T-helper 17 cell (primary cell): ENCODE measurements at places on chromosomes 2 and 18. TPM values are rescaled to one million over a fixed set of nuclear protein-coding genes. Genes with fewer than 3 reads are reported as not detected.

- no peaks in the 10 kb centered on the region for H3K36me3 ChIP-seq
- no peak overlapping the region for H3K4me3 ChIP-seq
- H3K27me3 ChIP-seq, result peaks cover 72% of the 10 kb centered on the region
- H3K4me1 ChIP-seq, result no peaks in the 10 kb centered on the region
These were observed 12.3 kb downstream of the LIMS2 start for GRCh38 chr2:127662937-127663565.

GRCh38 chr2:140013545-140014203 lies 1233.5 kb upstream of the NXPH2 start:
- no peaks in the 10 kb centered on the region for H3K4me1 ChIP-seq
- H3K27ac ChIP-seq, result no peak overlapping the region
- H3K36me3 ChIP-seq, result no peaks in the 10 kb centered on the region
- no peak for DNase-seq
- H3K4me3 ChIP-seq, result no peak overlapping the region
- H3K27me3 ChIP-seq, result no peaks in the 10 kb centered on the region

DNA sequence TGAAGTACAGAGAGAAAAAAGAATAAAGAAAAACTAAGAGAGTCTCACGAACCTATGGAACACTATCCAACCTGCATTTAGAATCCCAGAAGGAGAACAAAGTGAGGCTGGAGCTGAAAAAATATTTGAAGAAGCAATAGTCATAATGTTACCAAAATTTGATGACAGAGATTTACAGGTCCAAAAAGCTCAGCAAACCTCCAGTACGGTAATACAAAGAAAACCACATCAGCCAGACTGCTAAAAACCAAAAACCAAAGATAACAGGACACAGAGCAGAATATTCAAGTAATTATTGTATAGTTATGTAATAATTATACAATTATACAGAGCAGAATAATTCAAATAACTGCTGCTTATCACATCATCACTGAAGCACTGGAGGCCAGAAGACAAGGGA lies 23.7 kb downstream of the ATL2 start:
- DNase-seq, result no peak
- peaks cover 2% of the 10 kb centered on the region for H3K36me3 ChIP-seq
- H3K27ac ChIP-seq, result peak overlapping the region; percentile 27
- H3K4me3 ChIP-seq, result peak overlapping the region; percentile 82

GRCh38 chr2:4258563-4258962 lies 555.2 kb downstream of the DCDC2C start:
- H3K36me3 ChIP-seq, result no peaks in the 10 kb centered on the region
- H3K27me3 ChIP-seq, result no peaks in the 10 kb centered on the region
- no peak for DNase-seq

GRCh38 chr2:99593692-99594427 lies 104.0 kb upstream of the REV1 start:
- no peaks in the 10 kb centered on the region for H3K36me3 ChIP-seq
- DNase-seq, result no peak
- peaks cover 2% of the 10 kb centered on the region for H3K4me1 ChIP-seq
- H3K27ac ChIP-seq, result no peak overlapping the region

GRCh38 chr2:224997802-224998201 lies 44.5 kb downstream of the DOCK10 start:
- H3K4me1 ChIP-seq, result peaks cover 57% of the 10 kb centered on the region
- H3K27ac ChIP-seq, result peak overlapping the region; percentile 77
- H3K4me3 ChIP-seq, result no peak overlapping the region

DNA sequence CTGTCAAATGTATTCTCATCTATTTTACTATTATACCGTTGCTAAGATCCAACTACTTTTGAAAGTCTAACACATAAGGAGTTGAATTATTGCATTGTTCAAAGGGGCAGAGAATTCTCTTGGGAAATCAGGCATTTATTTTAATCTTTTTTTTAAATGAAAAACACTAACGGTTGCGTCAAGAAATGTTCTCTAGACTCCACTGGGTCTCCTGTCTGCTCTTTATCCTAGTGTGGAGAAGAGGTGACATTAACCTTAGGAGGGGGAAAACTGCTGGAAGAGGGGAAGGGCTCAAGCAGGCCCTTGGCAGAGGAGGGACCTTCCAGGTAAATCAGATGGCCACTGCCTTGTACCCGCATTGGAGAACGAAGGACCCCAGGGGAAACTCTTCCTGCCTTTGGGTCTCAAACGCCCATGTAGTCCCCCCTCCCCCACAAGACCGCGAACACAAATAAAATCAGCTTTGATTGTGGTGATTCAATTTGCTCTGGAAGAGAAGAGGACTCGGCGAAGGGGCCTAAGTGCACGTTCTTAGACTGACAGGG lies 1.1 kb upstream of the APCDD1 start:
- DNase-seq, result no peak
- peaks cover 3% of the 10 kb centered on the region for H3K36me3 ChIP-seq
- no peaks in the 10 kb centered on the region for H3K4me1 ChIP-seq
- no peak overlapping the region for H3K4me3 ChIP-seq

DNA sequence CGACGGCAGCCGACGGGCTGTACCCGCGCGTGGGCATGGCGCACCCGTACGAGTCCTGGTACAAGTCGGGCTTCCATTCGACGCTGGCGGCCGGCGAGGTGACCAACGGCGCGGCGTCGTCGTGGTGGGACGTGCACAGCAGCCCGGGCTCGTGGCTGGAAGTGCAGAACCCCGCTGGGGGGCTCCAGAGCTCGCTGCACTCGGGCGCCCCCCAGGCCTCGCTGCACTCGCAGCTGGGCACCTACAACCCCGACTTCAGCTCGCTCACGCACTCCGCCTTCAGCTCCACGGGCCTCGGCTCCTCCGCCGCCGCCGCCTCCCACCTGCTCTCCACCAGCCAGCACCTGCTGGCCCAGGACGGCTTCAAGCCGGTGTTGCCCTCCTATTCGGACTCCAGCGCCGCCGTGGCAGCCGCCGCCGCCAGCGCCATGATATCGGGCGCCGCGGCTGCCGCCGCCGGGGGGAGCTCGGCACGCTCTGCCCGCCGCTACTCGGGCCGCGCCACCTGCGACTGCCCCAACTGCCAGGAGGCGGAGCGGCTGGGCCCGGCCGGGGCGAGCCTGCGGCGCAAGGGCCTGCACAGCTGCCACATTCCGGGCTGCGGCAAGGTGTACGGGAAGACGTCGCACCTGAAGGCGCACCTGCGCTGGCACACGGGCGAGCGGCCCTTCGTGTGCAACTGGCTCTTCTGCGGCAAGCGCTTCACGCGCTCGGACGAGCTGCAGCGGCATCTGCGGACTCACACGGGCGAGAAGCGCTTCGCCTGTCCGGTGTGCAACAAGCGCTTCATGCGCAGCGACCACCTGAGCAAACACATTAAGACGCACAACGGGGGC lies 2.0 kb downstream of the SP9 start:
- peaks cover 59% of the 10 kb centered on the region for H3K27me3 ChIP-seq
- H3K36me3 ChIP-seq, result peaks cover 2% of the 10 kb centered on the region
- DNase-seq, result no peak
- H3K27ac ChIP-seq, result no peak overlapping the region
- peaks cover 33% of the 10 kb centered on the region for H3K4me1 ChIP-seq
- peak overlapping the region; percentile 78 for H3K4me3 ChIP-seq

- no peak for DNase-seq
- H3K4me3 ChIP-seq, result no peak overlapping the region
- H3K36me3 ChIP-seq, result peaks cover 6% of the 10 kb centered on the region
- H3K4me1 ChIP-seq, result peaks cover 63% of the 10 kb centered on the region
These were observed 17.8 kb downstream of the ARHGAP15 start for GRCh38 chr2:143146815-143147530.

- no peak overlapping the region for H3K4me3 ChIP-seq
- no peaks in the 10 kb centered on the region for H3K4me1 ChIP-seq
- H3K36me3 ChIP-seq, result no peaks in the 10 kb centered on the region
- no peak overlapping the region for H3K27ac ChIP-seq
- no peaks in the 10 kb centered on the region for H3K27me3 ChIP-seq
- DNase-seq, result no peak
These were observed 53.2 kb downstream of the STEAP3 start for GRCh38 chr2:119276864-119277263.

DNA sequence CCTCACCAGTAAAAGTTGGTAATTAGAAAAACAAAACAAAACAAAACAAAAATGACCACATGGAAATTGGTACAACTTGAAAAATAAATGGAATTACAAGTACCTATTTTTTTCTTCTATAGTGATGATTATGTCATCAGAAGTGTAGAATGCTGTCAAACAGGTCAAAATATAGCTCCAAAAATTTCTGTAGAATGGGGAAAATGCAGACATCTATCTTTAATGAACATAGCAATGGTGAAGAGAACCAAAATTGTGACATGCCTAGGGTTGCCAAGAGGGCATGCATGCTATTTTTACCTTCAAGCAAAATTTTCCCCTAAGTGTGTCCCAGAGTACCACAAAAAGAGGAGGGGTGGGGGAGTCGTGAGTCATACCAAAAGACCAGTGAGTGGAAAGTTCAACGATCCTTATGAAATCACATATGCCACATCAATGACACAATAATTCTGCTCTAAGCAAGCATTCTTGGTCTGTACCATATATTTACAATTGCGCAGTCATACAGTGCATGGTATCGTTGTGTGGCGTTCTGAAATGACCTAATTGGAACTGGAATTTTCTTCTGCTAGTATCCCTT lies 1436.4 kb downstream of the SUCLG1 start:
- no peak for DNase-seq
- no peaks in the 10 kb centered on the region for H3K27me3 ChIP-seq
- no peak overlapping the region for H3K27ac ChIP-seq
- H3K4me1 ChIP-seq, result no peaks in the 10 kb centered on the region
- no peaks in the 10 kb centered on the region for H3K36me3 ChIP-seq

GRCh38 chr2:159150280-159150746 lies 136.2 kb downstream of the WDSUB1 start:
- DNase-seq, result no peak
- peaks cover 21% of the 10 kb centered on the region for H3K27me3 ChIP-seq
- no peaks in the 10 kb centered on the region for H3K36me3 ChIP-seq

DNA sequence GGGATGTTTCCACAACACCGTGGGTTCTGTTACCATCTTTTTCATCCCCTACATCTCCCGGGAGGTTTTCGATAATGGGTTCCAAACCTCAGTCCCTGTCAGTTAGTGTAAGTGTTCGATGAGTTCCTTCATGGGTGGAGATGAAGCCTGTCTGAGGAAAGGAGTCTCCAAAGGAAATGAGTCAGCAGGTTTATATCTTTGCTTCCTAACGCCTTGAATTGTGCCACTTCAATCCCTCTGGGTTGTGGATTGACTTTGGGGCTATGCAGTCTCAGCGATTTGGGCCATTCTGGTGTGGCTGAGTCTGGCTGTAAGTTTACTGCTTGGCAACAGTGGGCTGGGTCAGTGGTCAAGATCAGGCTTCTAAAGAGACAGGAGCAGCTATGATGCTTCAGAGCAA lies 1.2 kb downstream of the SERPINB5 start:
- no peak overlapping the region for H3K27ac ChIP-seq
- H3K4me1 ChIP-seq, result no peaks in the 10 kb centered on the region
- H3K36me3 ChIP-seq, result no peaks in the 10 kb centered on the region
- no peak overlapping the region for H3K4me3 ChIP-seq

DNA sequence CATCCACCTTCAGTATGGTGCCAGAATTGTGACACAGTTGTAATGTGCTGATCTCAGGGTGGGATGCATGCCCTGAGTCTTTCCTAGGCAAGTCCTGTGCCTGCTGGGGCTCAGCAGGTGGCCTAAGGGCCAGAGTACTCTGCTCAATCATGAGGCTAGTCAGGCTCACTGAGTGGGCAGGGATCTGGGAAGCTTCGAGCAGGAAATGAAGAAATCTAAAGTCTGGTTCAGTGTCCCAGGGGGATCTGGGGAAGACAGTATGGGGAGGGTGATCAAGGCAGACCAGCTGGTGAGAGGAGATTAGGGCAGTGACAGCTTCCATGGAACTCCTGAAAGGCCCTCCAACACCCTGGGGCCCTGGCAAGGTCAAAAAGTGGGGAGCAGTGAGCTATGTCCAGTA lies 8.9 kb upstream of the ANKRD29 start:
- peaks cover 3% of the 10 kb centered on the region for H3K4me1 ChIP-seq
- H3K27me3 ChIP-seq, result peaks cover 21% of the 10 kb centered on the region
- H3K27ac ChIP-seq, result no peak overlapping the region
- H3K4me3 ChIP-seq, result no peak overlapping the region

DNA sequence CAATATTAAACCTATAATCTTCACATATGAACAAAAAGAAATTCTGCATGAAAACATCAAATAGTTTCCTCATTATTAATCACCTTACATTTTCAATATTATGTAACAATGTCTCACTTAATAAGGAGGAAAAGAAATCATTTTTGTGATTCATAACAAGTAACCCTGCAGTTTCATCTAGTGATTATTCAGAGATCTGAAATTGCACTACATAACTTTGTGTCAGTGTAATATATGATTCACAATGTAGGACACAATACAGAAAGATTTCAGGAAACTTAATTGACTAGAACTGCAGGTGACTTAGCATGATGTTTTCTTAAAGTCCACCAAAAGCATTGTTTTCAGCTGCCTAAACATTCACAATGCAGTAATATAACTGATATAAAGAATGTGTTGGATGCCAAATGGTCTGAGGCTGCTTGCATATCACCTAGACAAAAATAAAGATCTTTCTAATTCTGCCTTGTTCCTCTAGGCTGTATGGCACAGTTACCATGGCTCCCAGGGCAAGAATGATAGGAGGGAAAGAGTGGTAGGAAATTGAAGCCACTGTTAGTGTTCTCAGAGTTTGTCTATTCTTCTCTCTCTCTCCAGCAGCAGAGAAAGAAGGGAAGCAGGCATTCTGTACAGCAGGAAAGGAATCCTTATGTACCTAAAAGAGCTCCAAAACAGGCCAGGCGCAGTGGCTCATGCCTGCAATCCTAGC lies 366.6 kb downstream of the FSIP2 start:
- no peak overlapping the region for H3K4me3 ChIP-seq
- no peaks in the 10 kb centered on the region for H3K4me1 ChIP-seq
- no peaks in the 10 kb centered on the region for H3K27me3 ChIP-seq
- H3K27ac ChIP-seq, result no peak overlapping the region
- H3K36me3 ChIP-seq, result peaks cover 2% of the 10 kb centered on the region
- DNase-seq, result no peak

DNA sequence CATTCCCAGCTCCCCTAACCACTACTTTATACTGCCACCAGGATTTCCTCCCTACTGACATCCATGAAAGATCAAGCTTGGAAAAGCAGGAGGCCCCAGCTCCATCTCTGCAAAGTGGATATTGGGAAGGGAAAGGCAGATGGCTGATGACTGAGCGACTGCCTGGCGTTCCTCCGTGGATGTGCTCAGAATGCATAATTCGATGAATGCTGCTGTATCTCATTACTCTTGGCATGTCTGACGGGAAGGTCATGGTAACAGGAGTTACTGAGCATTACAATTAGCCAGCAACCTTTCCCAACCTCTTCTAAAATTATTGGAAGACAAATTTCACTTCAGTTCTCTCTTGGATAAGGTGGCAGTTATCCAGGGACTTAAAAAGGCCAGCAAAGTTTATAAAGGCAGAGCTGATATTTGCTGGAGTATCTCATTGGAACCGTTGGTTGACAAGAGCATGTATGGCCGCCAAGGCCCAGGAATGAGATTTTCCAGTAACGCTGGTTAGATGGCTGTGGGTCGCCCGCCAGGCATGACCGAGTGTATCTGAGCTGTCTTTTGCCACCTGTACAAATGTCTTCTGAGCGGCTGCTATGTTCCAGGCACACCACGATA lies 34.5 kb downstream of the KCNE4 start:
- DNase-seq, result no peak
- H3K4me1 ChIP-seq, result no peaks in the 10 kb centered on the region
- H3K36me3 ChIP-seq, result no peaks in the 10 kb centered on the region
- peaks cover 12% of the 10 kb centered on the region for H3K27me3 ChIP-seq
- H3K27ac ChIP-seq, result no peak overlapping the region
- H3K4me3 ChIP-seq, result no peak overlapping the region

SATB2 gene
- 0.29 TPM for total RNA-seq

ACTG2 gene
- not detected for total RNA-seq

MAP3K19 gene
- not detected for total RNA-seq

ACVR1C gene
- 3.3 TPM for total RNA-seq

ABCG8 gene
- not detected for total RNA-seq

SCTR gene
- total RNA-seq, result not detected

TTC32 gene
- total RNA-seq, result 33.4 TPM

ITGA6 gene
- total RNA-seq, result 79.5 TPM

OXER1 gene
- total RNA-seq, result not detected

UGT1A3 gene
- total RNA-seq, result not detected

ANKRD30B gene
- total RNA-seq, result not detected

DBI gene
- 39.3 TPM for total RNA-seq

TSGA10 gene
- total RNA-seq, result 8.3 TPM
